Left cardiac atrium (tissue), 4 donors: ENCODE measurements at places on chromosomes 12 and 14. TPM values are rescaled to one million over a fixed set of nuclear protein-coding genes. Genes with fewer than 3 reads are reported as not detected.

The RIN3 gene
- 19.9 TPM for total RNA-seq

The RGS6 gene
- 12.4 TPM for total RNA-seq

The KRT83 gene
- total RNA-seq: not detected

The OAS1 gene
- total RNA-seq: 18.1 TPM

The ZBTB42 gene
- total RNA-seq: 8.1 TPM

The PPP1R1A gene
- total RNA-seq: 71.0 TPM

The PPP2R5C gene
- total RNA-seq: 142 TPM

The CFAP251 gene
- total RNA-seq: 1.3 TPM

- DNase-seq: peak; percentile 62
Observed at GRCh38 chr12:5718680-5719079, 226.4 kb downstream of the ANO2 start.

DNA sequence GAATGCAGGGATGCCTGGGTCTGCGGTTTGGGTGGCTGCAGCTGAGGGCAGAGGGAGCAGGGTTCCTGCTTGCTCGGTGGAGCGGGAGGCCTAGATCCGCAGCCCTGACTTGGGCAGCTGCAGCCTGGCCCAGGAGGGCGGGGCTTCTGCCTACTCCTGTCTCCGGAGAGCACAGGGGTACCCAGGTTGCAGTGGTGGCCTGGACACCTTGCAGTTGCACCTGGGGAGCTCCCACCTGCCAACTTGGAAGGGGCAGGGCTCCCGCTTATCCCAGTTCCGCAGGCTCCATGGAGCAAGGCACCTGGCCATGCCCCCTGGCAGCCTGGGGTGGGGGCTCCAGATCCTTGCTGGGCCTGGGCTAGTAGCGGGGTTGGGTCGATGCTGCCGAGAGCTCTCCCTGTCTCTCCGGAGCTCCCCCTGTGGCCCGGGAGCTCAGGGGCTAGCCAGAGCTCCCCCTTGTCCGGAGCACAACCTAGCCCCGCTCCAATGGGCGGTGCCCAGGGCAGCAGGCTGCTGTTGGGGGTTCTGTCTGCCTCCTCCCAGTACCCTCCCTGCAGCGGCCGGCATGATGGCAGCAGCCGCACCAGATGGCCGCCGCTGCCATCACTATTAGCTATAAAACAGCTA, 136.4 kb downstream of the PTPRR start:
- no peak for DNase-seq

DNA sequence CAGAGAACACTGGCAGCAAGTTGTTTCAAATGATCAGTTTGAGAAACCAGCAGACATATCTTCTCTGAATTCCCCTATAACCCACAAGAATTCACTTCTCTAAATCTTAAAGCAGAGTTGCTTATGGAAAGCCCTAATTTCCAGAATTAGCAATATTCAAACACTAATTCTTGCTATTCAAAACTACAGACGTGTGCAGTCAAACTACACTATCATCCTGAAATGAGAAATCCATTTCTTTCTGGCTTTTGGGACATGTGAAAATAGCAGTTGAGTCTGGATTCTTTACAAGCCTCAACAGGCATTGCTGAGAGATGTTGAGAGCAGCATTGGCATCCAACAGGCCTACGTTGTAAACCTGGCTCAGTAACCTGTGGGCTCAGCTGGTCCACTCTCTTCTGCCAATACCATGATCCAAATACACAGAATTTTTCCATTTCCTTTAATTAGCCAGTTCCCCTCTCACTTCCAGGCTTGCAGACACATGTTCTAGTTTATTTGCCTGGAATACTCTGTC, 74.6 kb upstream of the TMTC1 start:
- DNase-seq: no peak

DNA sequence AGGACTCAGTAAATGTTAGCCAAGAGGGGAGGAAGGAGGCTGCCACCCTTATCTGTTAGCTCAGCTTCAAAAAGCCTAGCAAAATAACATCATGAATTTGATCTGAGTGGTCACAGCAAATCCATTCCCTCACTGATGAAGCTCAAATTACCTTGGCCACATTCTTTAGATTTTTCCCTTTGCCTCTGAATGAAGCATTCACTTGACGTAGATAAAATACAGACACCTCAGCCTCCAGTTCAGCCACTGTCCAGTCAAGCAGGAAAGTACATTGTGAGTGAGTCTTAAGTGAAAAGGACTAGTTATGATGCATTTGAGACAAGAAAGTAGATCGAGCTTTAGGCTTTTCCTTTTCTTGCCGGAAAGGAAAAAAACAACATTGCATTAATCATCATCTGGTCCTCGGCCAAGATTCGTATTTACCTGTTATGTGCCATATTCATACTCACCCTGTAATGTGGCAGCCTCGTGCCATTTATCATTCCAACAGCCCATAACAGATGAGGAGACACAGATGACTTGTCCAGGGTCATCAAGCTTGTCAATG, 146.5 kb downstream of the ETV6 start:
- DNase-seq: no peak

GRCh38 chr14:70718383-70719118, 76.8 kb downstream of the TTC9 start:
- DNase-seq: no peak

DNA sequence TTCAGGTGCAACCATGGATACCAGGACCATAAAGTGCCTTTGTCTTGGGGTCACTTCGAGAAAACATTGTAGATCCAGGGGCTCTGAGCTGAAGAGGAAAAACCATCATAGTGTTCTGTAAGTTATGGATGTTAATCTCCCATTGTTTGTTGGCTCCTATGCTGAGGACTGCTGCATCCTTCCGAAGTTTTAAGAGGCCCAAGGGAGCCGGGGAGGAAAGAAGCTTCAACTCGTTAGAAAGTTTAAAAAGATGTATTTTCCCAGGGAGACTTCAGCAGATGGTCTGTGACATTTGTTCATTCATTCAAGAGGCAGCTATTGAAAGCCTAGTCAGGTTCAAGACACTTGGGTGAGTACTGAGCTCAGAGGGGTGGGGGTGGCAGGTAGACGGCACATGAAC, 378.8 kb upstream of the TBX3 start:
- DNase-seq: no peak

DNA sequence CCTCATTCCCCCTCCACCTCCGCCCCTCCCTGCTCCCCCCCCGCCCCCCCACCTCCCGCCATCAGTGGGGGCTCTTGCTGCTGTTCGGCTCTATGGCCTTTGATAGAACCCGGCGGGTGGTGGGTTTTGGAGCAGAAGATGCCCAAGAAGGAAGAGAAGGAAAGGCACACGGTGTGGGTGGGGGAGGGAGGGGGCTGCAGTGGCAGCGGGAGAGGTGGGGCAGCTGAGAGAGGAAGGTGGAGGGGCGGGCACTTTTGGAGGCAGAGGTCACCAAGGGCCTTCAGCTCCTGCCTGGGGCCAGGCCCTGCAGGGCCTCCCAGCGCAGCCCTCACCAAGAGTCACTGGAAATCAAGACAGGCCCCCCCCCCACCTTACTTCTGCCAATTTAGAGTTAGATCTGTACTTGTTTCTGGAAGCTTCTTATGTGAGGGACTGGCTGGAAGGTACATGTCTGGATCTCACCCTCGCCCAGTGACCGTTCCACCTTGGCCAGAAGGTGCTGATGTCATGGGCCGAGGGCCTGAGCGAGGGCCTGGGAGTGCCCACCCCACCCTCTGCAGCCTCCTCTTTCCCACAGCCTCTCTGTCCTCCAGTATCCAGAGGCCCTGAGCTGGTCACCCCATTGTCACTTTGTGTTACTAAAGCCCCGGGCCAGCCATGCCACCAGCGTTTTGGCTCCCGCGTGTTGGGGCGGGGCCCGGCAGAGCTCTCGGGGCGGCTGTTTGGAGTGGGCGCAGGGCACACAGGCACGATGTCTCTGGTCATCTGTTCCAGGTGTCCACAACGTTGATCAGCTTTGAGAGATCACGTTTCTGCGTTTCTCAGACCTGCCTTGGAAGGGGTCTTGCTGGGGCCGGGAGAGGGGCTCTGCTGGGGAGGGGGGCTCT, 153.9 kb downstream of the KIF26A start:
- DNase-seq: peak; percentile 10

- no peak for DNase-seq
Observed at GRCh38 chr12:85367936-85368335, 87.9 kb downstream of the ALX1 start.

- DNase-seq: no peak
Observed at GRCh38 chr12:76080017-76080728, 4.3 kb downstream of the NAP1L1 start.

DNA sequence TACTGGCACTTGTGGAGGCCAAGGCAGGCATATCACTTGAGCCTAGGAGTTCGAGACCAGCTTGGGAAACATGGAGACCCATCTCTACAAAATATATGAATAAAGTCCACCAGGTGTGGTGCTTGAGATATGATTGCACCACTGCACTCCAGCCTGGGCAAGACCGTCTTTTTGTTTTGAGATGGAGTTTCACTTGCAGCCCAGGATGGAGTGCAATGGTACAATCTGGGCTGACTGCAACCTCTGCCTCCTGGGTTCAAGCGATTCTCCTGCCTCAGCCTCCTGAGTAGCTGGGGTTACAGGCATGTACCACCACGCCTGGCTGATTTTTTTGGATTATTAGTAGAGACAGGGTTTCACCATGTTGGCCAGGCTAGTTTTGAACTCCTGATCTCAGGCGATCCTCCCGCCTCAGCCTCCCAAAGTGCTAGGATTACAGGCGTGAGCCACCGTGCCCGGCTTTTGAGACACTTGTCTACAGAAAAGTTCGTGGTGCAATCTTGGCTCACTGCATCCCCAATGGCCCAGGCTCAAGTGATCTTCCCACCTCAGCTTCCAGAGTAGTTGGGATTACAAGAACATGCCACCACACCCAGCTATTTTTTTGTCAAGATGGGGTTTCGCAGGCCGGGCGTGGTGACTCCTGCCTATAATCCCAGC, 16.3 kb upstream of the ATP5F1B start:
- no peak for DNase-seq

GRCh38 chr12:10612984-10613348, 443 bp downstream of the MAGOHB start:
- no peak for DNase-seq

DNA sequence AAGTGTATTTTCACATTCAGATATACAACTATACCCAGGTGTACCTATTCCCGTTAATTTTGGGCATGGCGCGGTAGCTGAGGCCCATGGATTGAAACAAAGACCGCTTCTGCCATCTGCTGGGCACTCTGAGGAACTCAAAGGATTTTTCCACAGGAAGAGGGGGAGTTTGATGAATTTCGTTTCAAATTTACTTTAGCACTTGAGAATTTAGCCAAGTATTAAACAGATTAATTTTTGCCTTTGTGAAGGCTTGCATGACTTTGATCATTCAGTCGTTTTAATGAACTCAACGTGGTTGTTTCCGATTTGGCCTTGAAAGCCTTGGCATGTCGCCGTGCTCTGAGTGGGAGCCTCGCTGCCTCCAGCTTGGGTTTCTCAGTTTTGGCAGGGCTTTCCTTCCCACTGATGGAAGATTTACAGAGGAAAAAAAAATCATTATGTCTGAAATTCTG, 153.2 kb upstream of the DDHD1 start:
- DNase-seq: peak; percentile 58

DNA sequence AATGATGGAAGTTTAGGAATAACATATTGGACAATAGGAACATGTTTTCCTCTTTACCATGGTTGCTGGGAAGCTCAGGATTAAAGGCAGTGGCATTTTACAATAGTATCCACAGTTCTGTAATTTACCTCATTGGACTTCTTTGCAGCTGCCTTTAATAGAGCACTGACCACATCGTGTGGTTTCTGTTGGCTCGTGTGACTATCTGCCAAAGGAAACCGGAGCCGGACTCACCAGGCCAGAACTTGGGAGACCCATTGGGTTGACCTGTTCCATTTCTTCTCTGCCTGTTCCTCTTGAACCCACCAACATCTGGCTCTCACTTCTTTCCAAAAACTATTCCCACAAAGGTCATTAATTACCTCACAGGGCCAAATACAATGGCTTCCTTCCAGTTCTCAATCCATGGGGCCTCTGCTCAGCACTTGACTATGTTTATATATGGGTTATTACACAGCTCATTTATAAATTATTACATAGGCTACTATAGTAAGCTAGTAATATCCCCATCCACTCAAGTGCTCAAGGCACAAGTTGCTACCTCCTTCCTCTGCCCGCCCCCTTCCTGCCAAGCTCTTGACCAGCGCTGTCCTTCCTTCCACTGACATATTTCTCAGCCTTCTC, 121.5 kb upstream of the VASH1 start:
- DNase-seq: no peak
